Stimulated activated CD4-positive, alpha-beta T cell treated with anti-CD3 and anti-CD28 coated beads, TNF-alpha, amount 100 ng/mL, for 1 hour (primary cell): ENCODE measurements at places on chromosomes 13 and 19.

GRCh38 chr19:8561075-8561764 is 16.0 kb downstream of the MYO1F start:
- no peak for DNase-seq

- DNase-seq: no peak
Measured at GRCh38 chr13:112675366-112675756, 14.5 kb upstream of the ATP11A start.

GRCh38 chr19:19098703-19099632 is 35.2 kb downstream of the SLC25A42 start:
- no peak for DNase-seq

- peak; percentile 14 for DNase-seq
Measured at GRCh38 chr19:39941615-39942365, 7.4 kb upstream of the FCGBP start.

DNA sequence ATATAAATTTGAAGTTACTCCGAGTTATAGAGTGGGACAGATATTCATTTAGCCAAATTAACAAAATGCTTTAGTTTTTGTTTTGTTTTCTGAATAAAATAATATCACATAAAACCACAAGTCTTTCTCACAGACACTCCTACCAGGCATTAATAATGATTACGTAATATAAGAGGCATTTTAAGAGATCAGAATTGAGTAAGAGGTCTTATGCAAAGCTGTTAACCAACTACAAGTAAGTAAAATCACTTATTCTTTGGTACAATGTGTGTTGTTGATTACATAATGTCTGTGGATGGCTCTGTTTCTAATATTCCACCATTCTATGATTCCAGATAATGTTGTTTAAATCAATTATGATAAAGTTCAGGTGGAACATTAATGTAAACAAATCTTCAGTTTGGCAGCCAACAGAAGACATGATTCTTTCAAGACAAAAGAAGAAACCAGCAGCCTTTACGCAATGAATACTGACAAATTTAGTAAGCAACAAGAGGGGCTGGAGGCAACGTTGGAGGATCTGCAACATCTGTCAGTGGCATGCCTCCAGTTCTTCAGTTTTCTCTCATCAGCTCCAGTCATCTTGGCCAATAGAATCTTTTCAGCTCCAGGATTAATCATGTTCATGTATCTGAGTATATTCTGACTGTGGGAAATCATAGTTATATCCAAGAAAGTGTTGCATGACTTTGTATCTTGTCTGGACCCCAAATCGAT is 403.8 kb downstream of the SLITRK5 start:
- no peak for DNase-seq

DNA sequence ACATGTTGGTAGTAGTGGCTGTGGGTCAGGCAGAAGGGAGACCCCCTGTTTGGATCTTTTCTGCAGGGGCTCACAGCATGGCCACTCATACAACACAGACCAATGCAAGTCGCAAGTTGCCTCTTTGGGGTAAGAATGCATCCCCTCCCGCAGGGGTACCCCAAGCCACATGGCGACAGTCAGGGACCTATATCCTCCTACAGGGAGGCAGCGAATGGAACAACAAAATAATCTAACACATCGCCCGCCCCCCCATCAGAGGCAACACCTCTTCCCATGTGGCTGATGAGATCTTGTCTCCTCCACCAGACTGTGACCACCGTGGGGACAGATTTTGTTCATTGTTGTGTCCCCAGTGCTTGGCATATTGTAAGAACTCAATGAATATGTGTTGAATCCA is 40.7 kb upstream of the PNMA8B start:
- DNase-seq: no peak

GRCh38 chr13:76944456-76944855 is 3.9 kb upstream of the ACOD1 start:
- no peak for DNase-seq

DNA sequence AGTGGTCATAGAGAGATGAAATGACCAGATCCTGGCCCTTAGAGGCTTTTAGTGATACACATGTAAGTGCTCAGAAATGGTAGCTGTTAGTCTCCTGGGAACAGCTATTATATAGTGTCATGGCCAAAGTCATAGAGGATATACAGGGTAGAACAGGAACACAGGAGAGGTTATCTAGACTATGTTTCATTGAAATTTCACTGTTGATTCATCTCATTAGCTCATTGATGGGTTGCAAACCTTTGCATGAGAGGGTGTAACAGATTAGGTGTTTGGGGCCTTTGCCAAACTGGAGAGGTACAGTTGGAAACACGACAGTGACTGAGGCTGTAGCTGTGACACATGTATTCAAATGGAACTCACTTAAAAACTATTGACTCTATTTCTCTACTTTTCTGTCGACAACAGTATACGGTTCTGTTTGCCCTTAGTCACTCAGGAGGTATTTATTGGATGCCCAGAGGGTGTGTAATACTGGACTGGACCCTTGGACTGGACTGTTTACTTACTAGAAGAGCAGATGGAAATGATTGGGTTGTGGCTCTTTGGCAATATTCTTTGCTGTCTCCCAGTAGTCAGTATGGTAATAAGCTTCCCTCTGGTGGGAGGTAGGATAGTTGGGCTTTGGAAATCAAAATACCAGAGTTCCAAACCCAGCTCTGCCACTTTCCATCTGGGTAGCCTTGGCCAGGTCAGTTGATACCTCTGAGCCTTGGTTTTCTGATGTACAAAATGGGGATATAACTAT is 29.8 kb downstream of the ARHGAP35 start:
- no peak for DNase-seq

DNA sequence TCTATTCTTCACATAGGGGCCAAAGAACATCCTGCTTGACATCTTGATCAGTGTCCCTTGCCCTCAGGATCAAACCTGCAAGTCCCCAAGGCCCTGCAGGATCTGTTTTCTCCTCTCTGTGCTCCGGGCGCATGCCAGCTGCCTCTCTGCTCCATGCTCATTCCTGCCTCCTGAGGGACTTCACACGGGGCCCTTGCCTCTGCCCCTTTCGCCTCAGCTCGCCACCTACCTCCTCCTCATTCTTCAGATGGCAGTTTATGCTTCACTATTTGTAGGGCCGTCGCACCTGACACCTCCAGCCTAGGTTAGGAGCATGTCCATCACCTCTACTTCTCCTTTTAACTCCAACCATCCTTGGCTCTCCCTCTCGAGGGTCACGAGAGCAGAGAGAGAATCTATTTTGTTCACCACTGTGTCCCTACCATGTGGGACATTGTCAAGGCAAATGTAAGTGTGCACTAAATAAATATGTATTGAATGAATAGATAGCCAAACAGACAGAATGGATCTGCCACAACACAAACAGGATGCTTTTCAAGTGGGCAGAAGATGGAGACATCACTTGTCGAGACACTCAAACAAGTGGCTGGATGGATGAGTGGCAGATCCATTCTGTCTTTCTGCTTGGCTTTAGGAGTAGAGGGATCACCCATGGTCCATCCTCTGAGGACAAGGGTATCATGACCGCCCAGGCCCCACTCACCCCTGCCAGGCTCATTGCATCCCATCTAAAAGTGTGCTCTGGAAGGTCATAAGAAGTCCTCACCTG is 29.6 kb downstream of the ACTN4 start:
- DNase-seq: no peak

- no peak for DNase-seq
Measured at GRCh38 chr13:46320821-46321220, 66.2 kb downstream of the RUBCNL start.

- no peak for DNase-seq
Measured at GRCh38 chr13:43229506-43229905, 206.1 kb downstream of the DNAJC15 start.
